ENCODE measurements at places on chromosomes 12 and 14.

DNA sequence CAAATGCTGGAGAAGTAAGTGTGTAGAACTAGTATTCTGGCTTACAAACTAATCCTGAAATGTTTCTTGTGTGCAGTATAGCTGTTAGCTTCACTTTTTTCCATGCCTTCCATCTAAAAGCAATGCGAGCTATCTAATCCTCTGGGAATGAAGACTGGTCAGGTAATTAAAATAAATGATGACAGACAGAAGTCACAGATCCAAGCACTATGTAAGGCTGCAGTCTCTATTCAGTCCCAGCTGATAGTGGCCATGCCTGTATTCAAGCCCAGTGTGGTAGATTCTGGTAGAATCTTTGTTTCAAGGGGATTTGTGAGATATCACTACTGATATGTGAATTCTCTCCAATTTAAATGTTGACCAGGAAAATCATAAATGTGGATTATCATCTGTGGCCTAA, 637.2 kb downstream of the TMTC2 start:
- DNase-seq, result no peak

- no peak for DNase-seq
Observed at GRCh38 chr14:37637341-37637740, 41.9 kb downstream of the TTC6 start.

DNA sequence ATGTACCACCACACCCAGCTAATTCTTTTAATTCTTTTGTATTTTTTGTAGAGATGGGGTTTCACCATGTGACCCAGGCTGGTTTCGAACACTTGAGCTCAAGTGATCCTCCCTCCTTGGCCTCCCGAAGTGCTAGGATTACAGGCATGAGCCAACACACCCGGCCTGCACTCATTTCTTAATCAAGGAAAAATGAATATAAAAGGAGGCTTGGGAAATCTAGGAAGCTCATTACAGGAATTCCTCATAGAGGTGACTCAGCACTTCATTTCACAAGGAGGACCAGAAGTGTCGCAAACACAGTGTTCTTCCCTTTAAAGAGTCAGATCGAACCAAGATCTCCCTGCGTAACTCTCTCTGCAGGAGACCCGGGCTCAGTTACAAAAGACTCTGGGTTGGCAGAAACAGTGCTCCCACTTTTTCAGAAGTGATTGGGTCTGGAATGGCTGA, 30.3 kb downstream of the NFKBIA start:
- DNase-seq, result no peak

DNA sequence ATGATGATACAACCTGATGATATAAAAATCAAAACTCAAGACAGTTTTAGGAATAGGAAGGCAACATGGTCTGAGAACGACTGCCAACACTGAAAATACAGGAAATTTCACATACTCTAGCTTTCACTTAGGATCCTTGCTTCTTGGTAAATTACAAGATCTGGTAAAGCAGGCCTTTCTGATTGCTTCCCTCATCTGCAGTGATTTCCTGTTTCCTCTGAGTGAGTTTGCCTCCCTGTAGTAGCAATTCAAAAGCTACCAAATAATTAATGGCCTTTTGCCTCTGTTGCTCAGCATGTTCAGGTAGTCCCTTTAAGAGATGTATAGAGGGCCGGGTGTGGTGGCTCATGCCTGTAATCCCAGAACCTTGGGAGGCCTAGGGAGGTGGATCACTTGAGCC, 2.0 kb upstream of the IRAK3 start:
- DNase-seq, result no peak

- DNase-seq, result peak; percentile 7
Observed at GRCh38 chr12:45268672-45269411, 52.9 kb downstream of the ANO6 start.

DNA sequence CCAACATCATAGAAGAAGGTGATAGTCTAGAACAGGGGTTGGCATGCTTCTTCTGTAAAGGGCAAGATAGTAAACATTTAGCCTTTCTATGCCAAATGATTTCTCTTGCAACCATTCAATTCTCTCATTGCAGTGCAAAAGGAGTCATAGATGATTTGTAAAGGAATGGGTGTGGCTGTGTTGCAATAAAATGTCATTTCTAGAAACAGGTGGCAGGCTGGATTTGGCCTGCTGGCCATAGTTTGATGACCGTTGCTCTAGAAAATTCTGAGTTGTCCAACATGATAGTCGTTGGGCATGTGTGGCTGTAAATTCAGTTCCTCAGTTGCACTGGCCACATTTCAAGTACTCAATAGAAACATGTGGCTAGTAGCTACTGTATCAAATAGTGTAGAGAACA, 21.7 kb downstream of the SMCO2 start:
- DNase-seq, result no peak

DNA sequence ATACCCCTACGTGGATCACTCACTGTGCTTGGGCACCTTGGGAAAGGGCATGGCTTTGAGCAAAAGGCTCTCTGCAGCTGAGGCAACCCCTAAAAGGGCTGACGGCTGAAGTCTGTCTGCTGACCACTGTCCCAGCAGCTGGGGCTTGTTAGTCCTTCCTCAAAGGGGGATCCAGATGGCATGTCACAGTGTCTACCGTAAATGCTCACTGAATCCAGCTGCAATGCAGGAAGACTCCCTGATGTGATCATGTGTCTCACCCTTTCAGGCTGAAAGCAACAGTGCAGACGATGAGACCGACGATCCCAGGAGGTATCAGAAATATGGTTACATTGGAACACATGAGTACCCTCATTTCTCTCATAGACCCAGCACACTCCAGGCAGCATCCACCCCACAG, 12.4 kb downstream of the OAS1 start:
- DNase-seq, result no peak

GRCh38 chr12:104454997-104455396, 1.8 kb upstream of the CHST11 start:
- DNase-seq, result no peak

DNA sequence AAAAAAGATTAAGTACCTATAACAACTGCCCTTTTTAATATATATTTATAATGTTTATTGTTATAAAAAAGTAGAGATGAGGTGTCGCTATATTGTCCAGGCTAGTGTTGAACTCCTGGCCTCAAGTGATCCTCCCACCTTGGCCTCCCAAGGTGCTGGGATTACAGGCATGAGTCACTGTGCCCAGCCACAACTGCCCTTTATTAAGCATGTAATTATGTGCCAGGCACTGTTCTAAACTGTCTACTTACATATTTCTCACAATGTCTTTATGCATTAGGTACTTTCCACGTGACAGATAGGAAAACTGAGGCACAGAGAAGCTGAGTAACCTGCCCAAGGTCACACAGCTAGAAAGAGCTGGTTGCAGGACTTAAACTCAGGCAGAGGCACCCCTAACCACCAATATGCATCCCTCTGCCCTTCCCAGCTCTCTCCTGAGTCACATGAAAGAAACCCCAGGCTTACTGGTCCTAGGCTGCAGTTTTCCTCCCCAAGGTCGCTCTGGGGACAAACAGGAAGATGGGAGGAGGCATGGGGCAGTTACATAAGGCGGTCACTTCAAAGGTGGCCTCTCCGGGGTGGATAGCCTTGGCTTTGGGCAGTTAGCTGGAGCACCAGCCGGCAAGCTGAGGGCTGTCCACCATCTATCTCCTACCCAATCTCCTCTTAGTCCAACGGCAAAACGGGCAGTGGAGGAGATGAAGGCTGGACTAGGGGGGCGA, 54.6 kb upstream of the TBX3 start:
- no peak for DNase-seq

DNA sequence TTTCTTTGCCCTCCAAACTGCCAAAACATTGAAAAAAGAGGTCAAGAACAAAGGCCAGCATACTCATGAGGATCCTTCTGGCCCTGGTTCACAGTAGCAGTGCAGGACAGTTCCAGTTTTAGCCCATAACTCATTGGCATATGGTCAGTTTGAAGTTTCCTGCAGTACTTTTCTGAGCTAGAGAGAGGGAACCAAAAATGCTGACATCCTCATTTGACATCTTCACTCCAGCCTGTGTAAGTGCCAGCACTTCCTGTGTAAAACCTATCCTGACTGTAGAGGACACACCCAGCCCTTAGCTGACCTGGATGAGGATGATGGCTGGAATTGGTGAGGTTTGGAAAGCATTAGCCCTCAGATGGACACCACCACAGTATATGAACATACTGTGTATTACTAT, 84.1 kb downstream of the FGD4 start:
- no peak for DNase-seq

DNA sequence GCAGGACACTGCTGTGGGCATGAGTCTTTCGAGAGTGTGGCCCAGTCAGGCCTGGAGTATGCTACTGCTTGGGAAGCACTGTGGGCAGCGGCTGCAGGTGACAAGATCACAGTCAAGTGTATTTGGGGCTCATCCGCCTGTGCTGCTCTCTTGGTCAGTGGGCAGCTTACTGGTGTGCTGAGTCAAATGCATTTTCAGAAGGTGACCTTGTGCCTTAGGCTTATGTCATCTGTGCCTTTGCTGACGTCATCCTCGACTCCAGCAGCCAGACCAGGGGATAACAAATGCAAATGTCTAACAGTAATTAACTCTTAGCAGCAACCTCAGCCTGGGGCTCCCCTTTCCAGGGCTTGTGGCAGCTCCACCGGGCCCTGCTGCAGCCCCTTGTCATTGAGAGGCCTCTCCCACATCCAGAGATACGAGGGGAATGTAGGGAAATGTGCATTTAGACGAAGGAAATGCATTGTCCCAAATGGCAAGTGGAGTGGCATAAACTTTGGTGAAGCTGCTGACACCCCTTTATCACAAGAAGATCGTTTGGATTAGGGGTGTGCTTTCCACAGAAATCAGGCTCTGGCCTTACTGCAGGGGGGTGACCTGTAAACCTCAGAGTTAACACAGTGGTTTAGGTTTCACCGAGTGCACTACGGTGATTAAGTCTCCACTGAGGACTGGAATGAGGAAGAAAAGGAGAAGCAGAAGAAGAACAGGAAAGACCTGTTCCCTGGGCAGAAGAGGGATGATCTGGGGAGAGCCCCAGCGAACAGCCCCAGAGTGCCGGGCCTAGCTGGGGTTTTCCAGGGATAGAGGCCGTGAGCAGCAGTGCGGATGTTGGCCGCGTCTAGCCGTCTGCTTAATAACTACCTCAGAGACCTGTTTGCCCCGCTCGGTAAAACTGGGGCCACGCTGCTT, 39.7 kb downstream of the PSMA6 start:
- no peak for DNase-seq

DNA sequence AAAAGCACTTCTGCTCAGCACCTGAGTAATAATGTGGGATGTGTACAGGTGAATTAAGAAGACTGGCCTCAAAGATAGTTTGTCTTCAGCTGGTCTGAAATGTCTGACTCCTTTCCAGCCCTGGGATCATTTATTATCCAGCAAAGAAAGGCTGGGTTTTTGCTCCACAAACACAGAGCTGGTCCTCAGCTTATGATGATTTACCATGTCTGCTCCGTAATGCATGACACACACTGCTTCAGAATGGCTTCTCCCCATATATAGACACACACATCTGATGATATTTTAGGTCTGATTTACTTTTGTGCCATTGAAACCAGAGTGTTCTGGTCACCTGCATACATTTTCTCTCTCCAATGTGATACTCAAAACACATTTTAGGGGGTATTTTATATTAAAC, 225.0 kb downstream of the SLC25A21 start:
- DNase-seq, result no peak

DNA sequence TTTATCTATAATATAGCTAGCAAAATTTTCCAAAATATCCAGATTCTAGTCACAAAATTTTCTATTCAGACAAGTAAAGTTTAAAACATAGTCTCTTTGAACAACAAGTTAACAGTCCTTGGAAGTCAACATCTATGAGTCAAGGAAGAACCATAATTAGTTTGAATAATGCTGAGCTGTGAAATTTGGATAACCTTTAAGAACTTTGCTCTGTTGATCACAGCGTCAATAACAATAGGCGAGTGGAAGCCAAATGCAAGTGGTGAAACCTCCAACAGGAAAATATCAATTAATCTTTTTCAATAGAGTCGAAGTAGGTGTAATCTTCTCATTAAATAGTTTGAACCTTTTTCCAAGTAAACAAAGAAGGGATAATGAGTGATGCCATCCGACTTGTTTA, 466.6 kb downstream of the FOXG1 start:
- no peak for DNase-seq

- no peak for DNase-seq
Observed at GRCh38 chr14:92756446-92756845, 8.0 kb upstream of the LGMN start.

GRCh38 chr12:41681898-41682297, 462.8 kb downstream of the GXYLT1 start:
- DNase-seq, result peak; percentile 66

GRCh38 chr12:87796961-87797516, 232.2 kb downstream of the C12orf50 start:
- DNase-seq, result no peak

DNA sequence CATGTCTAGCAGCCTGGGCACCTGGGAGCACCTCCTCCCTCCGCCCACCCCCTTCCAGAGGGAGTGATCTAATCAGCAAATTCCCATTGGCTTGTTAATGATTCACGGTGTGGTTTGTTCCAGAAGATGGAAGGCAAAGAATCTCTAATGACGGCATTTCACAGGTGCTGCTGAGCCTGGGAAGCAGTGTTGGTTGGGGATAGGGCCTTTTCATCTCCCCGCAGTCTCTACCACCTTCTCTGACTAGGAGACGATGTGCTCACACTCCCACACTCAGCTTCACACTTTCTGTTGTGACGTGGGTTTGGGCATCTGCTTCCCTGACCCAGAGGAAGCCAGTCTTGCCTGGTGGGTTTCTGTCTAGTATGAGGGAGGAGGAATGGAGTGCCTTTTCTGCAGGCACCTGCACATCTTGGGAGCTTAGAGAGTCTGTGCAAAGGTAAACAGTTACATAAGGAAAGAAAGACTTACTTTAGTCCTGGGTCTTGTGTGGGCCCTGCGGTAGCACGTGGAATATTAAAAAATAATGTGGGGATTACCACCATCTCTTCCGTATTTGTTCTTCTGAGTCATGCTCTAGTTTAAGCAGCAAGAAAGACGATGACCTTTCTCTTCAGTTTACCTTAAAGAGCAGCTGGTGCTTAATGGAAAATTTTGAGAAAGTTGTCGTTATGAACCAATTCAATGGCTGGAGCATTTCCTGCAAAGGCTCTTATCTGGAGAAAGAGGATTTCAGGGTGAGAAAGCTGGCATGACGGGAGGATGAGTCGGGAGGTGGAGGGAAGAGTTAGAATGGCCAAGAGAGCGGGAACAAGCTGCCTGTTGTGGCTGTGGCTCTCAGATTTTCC, 70.6 kb upstream of the ARHGAP5 start:
- DNase-seq, result no peak

DNA sequence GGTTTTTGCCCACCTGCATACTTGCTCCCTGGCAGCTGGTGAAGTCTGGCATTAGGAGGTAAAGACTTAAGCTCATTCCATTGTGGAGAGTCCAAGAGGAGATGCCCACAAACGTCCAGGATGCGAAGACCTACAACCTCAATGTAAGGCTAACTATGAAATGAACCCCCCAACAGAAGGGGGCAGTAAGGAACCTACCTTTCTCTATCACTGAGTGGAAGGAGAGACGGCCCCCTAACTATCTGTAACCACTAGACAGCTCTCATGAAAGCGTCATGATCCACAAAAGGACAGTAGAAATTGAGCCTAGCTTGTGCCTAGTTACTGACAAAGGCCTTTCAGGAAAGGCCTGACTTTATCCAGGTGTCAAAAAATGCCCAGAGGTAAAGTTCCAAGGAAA, 55.3 kb downstream of the ZFYVE21 start:
- no peak for DNase-seq
